ENCODE measurements at places on chromosomes 5 and 9. TPM values are rescaled to one million over a fixed set of nuclear protein-coding genes. Genes with fewer than 3 reads are reported as not detected.

DNA sequence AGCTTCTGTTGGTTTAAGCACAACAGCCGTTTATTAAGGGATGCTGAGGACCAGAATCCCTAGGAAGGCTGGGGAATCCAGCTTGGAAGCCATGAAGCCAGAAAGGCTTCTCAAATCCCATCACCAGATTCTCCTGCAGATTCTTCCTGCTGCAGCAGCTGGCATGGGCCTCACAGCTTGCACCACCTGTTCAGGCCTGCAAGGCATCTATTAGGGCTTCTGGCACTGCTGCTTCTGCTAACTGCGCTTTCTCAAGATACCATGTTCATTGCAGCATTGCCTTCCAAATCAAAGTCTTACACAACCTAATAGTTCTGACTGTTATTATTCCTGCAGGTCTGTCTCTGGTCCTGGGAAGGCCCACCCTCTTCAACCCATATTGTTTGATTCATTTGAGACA lies 51.2 kb upstream of the ZNF366 start:
- H3K36me3 ChIP-seq = no peaks in the 10 kb centered on the region
- no peak overlapping the region for H3K27ac ChIP-seq
- peaks cover 8% of the 10 kb centered on the region for H3K4me1 ChIP-seq

DNA sequence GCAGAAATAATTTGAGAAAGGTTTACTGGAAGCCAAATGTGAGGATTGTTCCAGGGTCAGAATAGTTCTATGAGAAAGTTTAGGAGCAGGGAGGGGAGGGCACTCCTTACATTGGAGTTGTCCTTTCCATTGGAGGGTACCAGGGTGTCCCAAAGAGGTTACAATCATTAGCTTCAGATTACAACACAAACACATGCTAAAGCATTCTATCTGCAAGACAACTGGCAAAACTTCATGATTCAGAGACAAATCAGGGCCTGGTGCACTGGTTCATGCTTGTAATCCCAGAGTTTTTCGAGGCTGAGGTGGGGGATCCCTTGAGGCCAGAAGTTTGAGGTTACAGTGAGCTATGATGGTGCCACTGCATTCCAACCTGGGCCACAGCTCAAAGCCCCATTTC lies 51.8 kb downstream of the NSUN2 start:
- H3K27me3 ChIP-seq = peaks cover 46% of the 10 kb centered on the region
- H3K4me1 ChIP-seq = peaks cover 9% of the 10 kb centered on the region
- H3K4me3 ChIP-seq = no peak overlapping the region

Gene SLC22A5
- total RNA-seq = 3.3 TPM

Gene ROPN1L
- total RNA-seq = 7.5 TPM

GRCh38 chr5:91383956-91384300 lies 811 bp upstream of the ARRDC3 start:
- H3K27ac ChIP-seq = peak overlapping the region; percentile 97
- DNase-seq = peak; percentile 28
- no peaks in the 10 kb centered on the region for H3K27me3 ChIP-seq
- H3K36me3 ChIP-seq = peaks cover 28% of the 10 kb centered on the region
- H3K4me1 ChIP-seq = peaks cover 20% of the 10 kb centered on the region
- H3K4me3 ChIP-seq = peak overlapping the region; percentile 87

Gene ITGA2
- 10.2 TPM for total RNA-seq

DNA sequence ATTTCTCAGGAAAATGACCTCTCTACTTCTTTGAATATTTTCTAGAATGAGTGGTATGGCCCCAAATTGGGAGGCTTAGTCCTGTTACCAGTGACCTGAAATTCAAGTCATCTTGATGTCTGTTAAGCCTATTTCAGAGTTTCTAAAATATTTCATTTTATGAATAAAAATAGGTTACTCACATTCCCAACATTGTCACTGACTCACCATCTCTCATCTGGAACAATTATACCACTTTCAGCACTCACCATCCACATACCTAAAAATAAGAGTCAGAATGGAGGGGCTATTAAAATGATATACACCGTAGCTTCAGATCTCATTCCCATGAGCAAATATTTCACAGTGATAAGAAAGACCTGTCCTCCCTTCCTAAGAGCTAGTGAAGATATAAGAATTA lies 71.8 kb downstream of the KIAA1958 start:
- H3K36me3 ChIP-seq = no peaks in the 10 kb centered on the region
- no peak for DNase-seq
- H3K27me3 ChIP-seq = no peaks in the 10 kb centered on the region
- peaks cover 4% of the 10 kb centered on the region for H3K4me1 ChIP-seq
- H3K27ac ChIP-seq = no peak overlapping the region
- no peak overlapping the region for H3K4me3 ChIP-seq

All from activated CD4-positive, alpha-beta memory T cell treated with anti-CD3 and anti-CD28 coated beads, Interleukin-2, amount 10 ng/mL, durations not matched to agents 7 days and 5 days (primary cell).